GM12892 (cell line): ENCODE measurements at places on chromosomes 13 and 19.

DNA sequence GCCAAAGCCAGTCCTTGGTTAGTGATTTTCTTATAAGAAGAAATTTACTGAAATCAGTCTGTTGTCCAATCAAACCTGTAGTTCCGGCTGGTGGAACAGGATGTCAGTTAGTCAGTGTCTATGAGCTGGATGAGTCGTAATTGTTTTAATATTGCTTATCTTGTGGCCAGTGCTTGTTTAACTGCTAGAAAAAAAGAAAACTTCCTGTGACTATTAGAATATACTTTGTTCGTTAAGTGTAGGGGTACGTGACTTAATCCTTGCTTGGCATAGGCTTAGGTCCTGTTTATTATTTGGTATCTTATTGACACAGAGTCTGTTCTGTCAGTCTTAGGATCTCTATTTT, 1484.8 kb upstream of the MIR17HG start:
- DNase-seq = no peak

- no peak for DNase-seq
Observed at GRCh38 chr13:98171900-98172589, 5.0 kb downstream of the RNF113B start.

- no peak for DNase-seq
Observed at GRCh38 chr19:32567486-32567885, 13.5 kb upstream of the PDCD5 start.

DNA sequence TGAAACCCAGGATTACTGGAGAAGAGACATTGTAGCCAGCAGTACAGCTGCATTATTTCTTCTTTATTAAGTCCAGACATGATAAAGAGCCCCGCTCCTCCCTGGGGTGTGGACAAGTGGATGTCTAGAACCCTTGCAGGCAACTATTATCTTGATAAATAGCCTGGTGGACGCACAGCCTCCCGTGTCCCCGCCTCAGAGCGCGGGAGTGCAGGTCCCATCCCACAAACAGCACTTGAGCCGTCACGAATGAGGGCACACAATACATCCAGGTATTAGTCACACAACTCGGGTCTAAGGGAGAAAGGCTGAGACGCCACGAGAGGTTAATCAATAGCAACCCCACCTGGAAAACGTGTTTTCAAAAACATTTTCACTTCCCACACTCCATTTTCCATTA, 213.2 kb upstream of the SOX1 start:
- no peak for DNase-seq

- no peak for DNase-seq
Observed at GRCh38 chr19:23263870-23264590, 13.8 kb upstream of the ZNF724 start.

DNA sequence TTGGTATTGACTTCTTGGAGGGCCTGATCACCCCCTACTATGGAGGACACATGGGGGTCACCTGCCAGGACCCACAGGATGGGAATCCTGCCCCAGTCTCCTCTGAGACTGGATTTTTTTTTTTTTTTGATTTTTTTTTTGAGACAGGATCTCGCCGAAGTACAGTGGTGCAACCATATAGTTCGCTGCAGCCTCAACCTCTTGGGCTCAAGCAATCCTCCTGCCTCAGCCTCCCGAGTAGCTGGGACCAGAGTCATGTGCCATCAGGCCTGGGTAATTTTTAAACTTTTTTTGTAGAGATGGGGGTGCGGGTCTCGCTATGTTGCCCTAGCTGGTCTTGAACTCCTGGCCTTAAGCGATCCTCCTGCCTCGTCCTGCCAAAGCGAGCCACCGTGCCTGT, 14.2 kb upstream of the ADGRE5 start:
- no peak for DNase-seq

GRCh38 chr13:100528353-100528752, 60.2 kb downstream of the GGACT start:
- no peak for DNase-seq

DNA sequence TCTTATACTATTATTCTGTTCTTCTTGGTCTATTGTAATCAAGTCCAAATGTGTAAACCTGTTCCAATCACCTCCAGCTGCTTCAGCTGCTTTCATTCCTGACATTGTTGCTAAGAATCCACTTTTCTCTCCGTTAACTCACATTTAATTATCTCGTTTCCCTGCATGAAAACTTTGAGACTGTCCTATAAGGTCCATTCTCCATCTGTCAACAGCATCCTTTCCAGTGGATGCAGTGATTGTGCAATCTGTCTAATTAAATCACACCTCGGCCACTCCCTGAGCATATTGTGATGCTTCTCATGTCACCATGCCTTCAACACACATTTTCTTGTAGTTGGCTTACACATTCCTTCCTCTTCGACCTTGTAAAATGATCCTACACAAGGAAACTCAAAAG, 1626.9 kb upstream of the SLC10A2 start:
- no peak for DNase-seq

DNA sequence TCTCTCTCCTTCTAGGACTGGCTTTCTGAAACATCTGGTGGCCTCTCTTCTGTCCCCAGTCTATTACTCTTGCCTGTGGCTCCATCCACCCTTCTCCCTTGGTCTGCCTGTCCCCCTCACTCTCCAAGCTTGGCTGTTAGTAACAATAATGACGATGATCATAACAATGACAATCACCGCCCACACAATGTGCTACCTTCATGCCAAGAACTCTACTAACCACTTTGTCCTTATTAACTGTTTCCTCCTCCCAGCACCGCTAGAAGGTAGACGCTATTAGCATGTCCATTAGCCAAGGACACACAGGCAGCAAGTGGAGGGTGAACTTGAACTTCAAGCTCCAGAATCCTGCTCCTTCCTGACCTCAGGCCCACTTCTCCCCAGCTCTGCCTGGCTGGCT, 2.7 kb downstream of the GYS1 start:
- no peak for DNase-seq

- no peak for DNase-seq
Observed at GRCh38 chr19:41923045-41923788, 5.0 kb downstream of the ERFL start.

GRCh38 chr13:114148521-114148855, 16.1 kb upstream of the RASA3 start:
- DNase-seq = no peak

- DNase-seq = no peak
Observed at GRCh38 chr19:58154287-58154678, 3.7 kb upstream of the ZNF329 start.

DNA sequence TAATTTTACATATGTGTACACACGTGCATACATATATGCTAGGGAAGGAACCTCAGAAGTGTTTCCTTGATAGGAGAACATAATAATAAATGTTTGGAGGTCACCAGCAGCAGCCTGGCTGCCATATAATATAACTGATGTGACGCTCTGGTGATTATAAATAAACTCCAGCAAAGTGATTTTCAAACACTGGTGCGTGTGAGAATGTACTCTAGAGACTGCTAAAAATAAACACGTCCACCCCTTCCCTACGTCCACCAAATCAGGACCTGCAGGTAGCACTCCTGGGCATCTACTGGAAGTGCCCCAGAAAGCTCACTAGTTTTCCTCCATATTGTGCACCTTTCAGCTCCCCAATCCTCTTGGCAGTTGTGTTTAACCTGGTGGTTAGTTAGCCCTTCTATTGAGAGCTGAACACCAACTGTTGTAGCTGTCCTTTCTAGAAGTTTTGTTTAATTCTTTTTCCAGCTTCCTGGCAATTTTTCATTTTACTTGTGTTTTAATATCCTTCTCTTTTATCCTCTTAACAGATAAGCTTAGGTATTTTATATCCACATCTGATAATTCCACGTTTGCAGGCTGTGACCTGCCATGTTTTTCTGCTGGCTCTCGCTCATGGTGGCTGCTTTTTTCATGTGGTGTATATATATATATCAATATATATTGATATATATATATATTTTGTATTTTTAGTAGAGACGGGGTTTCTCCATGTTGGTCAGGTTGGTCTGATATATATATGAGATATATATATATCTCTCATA, 13.0 kb downstream of the OPA3 start:
- no peak for DNase-seq

DNA sequence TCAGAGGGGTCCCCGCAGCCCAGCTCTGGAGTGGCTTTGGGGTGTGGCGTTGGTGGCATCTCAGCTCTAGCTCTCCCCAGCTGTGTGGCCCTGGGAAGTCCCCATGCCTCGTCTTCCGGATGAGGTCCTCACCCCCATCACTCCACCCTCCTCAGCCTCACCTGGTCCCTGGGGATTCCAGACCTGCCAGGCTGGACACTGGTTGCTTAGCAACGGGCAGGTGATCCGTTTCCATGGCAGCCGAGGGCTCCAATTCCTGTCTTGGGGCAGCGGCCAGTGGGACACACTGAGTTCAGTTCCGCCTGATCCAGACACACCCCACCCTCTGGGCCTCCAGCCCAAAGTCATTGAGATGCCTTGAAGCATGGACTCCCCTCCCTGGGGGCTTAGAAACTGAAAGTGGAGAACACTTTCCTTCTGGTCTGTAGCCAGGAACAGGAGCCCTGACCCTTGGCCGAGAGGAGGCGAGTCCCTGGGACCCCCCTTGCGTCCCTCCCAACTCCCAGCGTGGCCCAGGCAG, 7.7 kb upstream of the MISP start:
- no peak for DNase-seq

DNA sequence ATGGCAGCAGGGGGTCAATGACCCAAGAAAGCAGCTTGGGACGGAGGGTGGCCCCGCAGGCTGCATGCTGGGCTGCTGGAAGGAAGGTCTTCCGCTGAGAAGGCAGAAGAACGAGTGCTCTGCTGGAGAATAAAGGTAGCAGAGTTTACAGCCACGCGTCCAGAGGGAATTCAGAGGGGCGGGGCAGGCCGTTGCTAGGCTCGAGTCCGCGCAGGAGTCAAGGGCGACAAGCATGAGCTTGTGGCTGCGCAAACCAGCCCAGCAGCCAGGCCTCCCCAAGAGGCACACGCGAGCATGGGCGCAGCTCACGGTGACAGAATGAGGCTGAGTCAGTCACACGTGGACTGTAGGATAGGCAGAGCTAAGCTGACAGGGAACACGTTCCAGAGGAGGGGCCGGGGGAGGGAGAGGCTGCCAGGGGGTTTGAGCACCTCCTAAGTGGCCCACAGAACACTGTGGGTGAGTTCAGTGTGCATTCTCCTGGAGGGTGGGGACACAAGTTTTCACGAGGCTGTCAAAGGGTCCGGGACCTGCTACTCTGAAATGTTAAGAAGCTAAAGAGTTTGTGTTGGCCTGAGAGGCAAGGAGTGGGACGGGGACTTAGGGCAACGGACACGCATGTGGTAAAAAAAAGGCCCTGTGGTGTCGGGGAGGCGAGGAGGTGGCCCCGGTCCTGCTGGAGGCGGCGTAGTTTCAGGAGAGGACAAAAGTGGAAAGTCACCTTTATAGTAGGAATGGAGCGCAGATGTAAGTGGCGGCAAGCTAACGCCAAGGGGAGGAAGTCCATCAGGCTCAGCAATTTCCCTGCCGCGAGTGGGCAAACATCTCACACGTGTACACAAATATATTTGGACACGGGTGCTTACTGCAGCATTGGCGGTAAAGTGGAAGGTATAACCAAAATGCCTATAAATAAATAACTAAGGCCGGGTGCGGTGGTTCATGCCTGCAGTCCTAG, 17.7 kb downstream of the RFX2 start:
- DNase-seq = no peak

- no peak for DNase-seq
Observed at GRCh38 chr19:16161840-16162239, 11.5 kb downstream of the CIB3 start.

DNA sequence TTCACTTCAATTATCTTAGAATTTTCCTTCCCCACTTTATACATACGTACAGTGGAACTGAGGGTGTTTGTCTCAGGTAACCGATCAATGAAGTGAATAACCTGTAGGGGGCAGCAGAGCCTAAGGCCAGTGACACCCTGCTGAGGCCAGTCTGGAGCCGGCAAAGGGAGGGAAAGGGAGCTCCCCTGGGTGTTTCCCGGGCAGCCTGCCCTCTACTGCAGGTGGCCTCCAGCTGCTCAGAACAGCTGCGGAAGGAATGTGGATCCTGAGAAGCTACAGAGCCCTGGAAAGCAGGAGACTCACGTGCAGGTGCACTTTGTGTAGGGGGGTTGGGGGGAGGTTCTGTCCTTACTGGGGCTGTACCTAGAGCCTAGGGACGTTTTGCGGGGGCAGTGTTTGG, 832 bp upstream of the ZNF491 start:
- DNase-seq = peak; percentile 65

DNA sequence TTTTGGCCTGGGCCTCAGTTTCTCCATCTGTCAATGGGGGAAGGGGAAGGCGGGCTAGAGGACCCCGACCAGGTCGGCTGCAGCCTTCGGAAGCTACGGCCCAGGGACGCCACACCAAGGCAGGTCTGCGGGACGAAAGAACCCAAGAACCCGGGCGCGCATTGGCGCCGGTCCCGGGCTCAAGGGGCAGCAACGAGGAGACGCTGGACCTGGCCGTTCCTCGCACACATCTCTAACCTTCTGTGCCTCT, 739 bp upstream of the ILF3 start:
- DNase-seq = no peak

DNA sequence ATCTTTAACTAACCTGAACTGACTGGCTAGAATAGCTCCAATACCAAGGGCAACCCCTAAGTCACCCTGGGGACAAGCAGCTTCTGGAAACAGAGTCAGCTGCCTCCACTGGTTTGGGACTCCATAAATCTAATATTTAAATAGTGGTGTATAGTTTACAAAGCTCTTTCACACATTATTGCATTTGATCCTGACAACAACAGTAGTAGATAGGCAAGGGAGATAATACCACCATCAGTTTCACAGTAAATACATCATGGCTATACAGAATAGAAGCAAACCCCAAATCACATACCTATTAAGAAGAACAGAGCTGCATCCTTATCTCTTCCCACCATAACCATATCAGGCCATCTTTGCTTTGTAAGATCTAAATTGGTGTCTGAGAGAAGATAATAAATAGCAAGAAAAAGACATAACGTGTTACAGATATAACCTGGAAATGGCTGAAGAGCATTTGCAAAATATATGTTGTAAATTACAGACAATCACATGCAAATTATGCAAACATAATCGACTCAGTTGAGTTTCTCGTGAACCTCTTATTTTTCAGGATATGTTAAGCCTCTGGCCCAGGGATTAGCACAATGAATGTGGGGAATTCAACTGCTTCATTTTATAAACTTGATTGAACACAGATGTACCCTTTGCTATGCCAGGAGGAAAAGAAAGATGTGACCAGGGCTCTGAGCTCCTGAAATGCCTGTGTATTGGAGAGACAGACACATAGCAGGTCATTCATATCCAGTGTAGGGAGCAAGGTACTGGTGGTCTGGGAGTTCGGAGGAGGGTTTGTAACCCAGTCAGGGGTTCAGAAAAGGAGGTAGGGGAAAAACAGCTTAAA, 142.5 kb downstream of the SLC7A1 start:
- DNase-seq = no peak

DNA sequence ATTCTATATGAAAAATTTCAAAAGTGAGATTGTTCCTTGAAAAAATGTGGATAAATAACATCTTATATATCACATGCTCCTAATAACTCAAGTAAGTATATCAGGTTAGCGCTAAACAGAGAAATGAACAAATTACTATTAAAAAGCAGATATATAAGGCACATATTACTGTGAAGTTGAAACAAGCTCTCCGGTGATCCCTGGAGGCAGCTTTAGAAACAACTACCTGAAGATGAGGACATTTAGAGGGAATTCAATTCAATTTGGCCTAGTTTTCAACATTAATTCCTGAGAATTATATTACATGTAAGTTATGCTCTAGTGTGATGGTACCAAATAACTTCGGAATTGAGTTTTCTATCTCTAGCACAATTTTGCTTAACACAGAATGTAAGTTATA, 1373.6 kb upstream of the SPRY2 start:
- no peak for DNase-seq
